ENCODE measurements at places on chromosomes 3 and 15. TPM values are rescaled to one million over a fixed set of nuclear protein-coding genes. Genes with fewer than 3 reads are reported as not detected.

The KNG1 gene
- not detected for total RNA-seq

DNA sequence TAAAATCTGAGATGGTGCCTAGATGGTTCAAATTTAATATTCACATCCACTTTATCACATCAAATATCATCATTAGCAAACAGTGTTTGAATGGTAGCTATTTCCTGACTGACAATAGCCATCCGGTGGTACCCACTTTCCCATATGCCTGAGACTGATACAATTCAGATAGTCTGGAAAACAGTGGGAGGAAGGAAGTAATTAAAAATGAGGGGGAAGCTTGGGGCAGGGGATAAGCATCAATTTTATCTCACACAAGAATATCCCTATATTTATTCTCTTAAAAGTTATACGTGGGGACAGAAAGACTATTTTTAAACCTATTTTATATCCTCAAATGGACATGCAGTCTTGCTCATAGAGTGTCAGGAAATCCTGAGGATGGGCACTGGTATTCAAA is 122.5 kb upstream of the GAP43 start:
- no peak overlapping the region for H3K27ac ChIP-seq
- no peaks in the 10 kb centered on the region for H3K27me3 ChIP-seq
- H3K4me3 ChIP-seq = no peak overlapping the region
- H3K36me3 ChIP-seq = no peaks in the 10 kb centered on the region

The CCR5 gene
- 4.1 TPM for total RNA-seq

- H3K36me3 ChIP-seq = no peaks in the 10 kb centered on the region
- H3K4me1 ChIP-seq = no peaks in the 10 kb centered on the region
- H3K4me3 ChIP-seq = no peak overlapping the region
- no peak overlapping the region for H3K27ac ChIP-seq
- DNase-seq = no peak
- no peaks in the 10 kb centered on the region for H3K27me3 ChIP-seq
These were observed 227.8 kb upstream of the P2RY1 start for GRCh38 chr3:152607179-152607578.

The BDH1 gene
- 5.6 TPM for total RNA-seq

The CCDC39 gene
- 0.60 TPM for total RNA-seq

Data from aorta (tissue), 5 donors.